NB4 (cell line): ENCODE measurements at places on chromosomes 2 and 18.
A peak's percentile ranks its signal among the peaks of the same experiment; 100 is the strongest.

DNA sequence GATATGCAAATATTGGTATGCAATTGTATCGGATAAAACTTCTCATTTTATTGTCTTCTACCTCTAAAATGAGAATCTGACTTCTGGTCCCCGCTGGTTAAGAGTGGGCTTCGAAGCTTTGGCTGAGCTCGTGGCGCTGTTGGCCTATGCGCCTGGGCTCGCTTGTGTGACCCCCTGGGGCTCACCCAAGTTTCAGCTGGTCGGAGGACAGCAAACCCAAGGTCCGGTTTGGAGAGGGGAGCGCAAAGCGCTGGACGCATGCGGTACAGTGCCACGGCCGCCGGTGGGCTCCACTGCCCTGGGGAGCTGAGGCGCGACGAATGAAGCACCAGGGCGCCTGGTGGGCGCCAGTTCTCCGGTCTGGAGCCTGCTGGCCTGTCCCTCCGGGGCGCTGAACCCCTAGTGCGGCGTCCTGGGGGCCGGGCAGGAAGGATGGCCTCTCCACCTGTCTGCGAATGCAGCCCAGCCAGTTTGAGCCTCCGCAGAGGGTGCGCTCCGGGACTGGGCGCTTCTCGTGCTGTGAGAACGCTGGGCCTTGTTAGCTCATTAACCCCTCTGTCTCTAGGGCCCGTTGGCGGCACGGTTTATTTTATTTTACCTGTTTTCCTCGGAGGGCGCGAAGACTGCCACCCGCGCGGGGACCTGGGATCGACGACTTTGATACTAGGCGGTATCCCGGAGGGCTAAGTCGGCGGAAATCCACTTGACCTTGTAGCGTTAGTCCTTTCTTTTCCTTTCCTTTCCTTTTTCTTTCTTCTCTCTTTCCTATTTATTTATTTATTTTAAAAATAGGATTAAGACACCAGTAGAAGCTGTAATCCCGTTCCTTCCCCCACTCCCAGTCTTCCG lies 10.4 kb downstream of the MEIS1 start:
- no peak for DNase-seq

DNA sequence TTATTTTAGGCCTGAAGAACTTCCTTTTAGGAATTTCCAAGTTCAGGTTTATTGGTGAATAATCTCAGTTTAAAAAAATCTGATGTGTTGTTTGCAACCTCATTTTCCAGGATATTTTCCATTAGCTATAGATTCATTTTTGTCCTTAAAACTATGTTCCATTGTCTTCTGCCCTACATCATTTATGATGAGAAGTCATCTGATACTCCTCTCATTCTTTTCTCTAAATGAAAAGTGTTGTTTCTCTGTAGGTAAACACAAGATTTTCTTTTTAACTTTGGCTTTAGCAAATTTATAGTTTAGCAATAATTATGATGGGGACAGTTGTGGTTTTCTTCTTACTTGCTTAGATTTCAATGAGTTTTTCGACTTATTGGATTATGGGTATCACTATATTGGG lies 427.3 kb downstream of the DCDC2C start:
- no peak for DNase-seq

- peak; percentile 98 for DNase-seq
Measured at GRCh38 chr2:191222507-191222906, 22.7 kb upstream of the MYO1B start.

DNA sequence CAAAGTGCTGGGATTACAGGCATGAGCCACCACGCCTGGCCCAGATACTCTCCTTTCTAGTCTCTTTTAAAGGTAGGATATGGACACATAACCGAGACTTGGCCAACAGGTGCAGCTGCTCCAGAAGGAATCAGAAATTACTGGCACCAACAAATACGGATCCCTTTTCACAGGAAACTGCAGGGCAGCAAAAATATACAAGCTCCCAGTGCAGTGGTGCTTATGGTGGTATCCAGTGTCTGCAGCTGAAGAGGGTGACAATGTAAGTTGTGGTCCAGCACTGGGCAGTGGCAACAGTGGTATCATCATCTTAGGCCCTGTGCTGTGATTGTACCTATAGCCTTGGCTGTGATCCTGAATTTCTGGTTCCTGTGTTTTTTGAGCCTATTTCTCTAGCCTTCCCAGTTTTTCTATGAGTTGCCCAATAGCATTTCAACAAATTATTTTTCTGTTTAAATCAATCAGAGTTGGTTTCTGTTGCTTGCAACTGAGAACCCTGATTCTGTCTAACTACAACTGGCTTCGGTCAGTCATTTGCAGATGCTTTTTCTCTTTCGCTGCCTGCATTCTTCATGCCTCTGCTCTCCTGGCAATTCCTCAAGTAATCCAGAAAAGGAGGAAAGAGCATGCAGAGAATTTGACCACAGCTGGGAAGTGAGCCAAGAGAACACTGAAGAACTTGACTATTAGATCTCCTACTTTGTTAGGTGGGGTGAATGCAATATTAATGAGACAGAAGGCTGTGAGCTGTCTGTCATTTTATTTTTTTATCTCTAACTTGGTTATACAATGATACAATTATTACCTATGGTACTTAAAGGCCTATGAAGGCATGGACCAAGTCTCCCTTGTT lies 30.8 kb upstream of the EML4 start:
- no peak for DNase-seq

GRCh38 chr18:73636355-73636754 lies 511.3 kb downstream of the FBXO15 start:
- no peak for DNase-seq

- DNase-seq = no peak
Measured at GRCh38 chr2:152166633-152167032, 8.9 kb downstream of the STAM2 start.

- no peak for DNase-seq
Measured at GRCh38 chr2:207403141-207403540, 126.6 kb upstream of the CREB1 start.

GRCh38 chr2:201904538-201905420 lies 98.4 kb downstream of the CDK15 start:
- DNase-seq = no peak

DNA sequence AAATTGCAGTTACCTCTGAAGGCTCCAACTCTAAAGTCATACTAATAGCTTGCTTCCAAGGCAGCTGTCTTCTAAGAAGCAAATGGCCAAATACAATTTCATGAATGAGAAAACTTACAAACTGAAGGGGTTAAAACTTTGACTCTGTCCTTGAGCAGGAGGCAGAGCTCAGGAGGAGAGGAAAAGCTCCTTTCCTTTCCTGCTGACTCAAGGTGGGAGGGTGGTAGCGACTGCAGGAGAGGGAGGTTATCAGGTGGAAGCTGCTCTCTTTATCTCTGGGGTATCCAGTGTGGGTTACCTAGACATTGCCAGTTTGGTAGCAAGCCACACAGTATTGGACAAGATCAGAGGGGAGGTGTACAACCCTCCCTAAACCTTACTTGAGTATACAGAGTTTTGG lies 2.7 kb upstream of the EFEMP1 start:
- no peak for DNase-seq

DNA sequence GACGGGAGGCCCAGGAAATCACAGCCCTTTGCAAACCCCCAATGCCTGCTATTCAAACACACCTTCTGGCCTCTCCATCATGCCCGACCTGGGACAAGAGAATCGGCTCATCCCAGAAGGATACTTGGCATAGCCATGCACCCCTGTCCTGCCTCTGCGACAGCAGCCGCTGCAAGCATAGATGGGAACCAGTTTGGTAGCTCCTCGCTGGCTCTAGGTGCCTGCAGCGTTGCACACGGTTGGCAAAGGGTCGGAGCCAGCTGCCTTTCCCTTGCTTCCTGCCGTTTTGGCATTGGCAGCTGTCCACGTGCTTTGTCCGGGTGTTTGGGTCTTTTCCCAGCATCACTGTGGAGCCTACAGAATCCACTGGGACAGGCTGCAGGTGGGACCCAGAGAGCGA lies 76.9 kb downstream of the TWIST2 start:
- DNase-seq = no peak

DNA sequence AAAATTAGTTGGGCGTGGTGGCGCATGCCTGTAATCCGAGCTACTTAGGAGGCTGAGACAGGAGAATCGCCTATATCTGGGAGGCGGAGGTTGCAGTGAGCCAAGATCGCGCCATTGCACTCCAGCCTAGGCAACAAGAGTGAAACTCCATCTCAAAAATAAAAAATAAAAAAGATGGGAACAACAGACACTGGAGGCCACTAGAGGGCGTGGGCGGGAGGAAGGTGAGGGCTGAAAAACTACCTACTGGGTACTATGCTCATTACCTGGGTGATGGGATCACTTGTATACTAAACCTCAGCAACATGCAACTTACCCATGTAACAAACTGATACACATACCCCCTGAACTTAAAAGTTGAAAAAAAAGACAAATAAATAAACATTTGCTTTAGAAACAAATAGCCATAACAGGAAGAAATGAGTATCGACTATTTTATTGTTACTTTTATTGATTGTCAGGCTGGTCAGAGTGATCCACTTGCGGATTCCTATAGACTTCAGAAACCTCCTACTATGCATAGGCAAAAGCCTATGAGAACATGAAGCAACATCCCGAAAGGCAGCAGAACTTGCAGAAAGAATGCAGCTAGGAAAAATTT lies 61.0 kb downstream of the TMEM163 start:
- peak; percentile 25 for DNase-seq

GRCh38 chr2:128269990-128270671 lies 48.5 kb downstream of the HS6ST1 start:
- no peak for DNase-seq

- no peak for DNase-seq
Measured at GRCh38 chr18:10804126-10804525, 278.3 kb downstream of the NAPG start.
